ENCODE measurements at places on chromosomes 16 and 17.

DNA sequence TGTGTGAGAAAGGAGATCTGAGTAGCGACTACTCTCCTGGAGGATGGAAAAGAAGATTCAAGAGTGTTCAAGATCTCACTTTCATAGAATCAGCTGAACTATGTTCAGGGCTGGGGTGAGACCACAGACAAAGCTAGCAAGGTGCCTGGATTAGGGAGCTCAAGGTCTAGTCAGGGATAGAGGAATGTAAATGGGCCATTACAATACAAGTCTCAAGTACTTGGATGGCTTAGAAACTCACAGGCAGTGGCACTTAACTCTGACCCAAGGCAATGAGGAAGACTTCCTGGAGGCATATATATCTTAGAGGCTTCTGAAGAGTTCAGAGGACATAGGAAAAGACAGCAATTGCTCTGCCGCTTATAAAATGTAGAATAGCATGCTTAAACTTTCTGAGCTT is 184.9 kb upstream of the CDH11 start:
- no peak for DNase-seq

DNA sequence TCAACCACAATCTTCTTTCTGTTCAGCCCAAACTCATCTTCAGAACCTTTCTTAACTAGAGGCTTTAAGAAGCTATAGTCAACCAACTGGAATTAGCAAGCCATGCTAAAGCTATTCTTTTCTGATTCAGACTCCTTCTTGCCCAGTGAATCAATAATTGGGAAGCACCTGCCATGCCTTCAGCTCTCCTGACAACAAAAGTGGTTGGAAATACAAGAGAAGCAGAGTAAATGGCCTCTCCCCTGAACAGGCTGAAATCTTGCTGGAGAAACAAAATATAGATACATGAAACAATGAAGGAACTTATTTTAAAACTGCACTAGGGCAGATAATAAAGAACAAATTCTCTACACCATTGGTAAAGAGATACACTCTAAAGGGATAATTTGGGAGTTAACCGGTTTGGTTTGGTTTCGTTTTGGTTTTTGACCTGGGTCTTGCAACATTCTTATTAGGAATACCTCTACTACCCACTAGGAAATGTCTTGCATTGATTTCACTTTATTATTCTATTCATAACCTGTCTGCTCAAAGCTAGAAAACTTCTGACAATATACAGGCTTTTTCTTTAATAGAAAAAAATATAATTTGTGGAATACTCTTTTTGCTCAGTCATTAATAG is 173.6 kb upstream of the DYNLRB2 start:
- DNase-seq: no peak

DNA sequence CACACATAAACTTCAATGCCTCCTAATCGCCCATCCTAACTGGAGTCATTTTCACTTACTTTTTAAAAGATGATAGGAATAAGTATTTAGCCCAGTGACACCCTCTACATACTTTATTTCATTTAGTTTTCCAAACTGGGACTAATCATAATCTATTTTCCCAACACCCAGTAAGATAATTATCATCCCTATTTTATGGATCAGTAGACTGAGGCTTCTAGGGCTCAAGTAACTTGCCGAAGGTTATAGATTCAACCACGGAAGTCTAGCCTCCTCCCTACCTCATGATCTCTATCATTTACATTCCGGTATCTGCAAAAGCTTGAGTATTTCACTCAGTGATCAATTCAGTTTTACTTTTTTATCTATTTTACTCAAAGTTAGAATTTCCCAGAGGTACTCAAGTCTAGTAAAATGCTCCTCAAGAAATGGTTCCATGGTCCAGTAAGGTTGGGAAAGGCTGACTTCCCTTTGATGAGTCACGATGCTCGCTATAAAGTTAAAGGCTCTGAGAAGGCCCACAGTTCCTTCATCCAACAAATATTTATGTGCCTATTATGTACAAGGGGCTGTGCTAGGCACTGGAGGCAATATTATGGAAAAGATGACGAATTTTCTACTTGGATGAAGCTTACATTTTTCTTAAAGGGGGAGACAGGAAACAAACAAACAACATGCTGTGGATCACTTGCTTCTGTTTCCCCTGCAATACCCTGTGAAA is 75.1 kb downstream of the TOX3 start:
- DNase-seq: no peak

DNA sequence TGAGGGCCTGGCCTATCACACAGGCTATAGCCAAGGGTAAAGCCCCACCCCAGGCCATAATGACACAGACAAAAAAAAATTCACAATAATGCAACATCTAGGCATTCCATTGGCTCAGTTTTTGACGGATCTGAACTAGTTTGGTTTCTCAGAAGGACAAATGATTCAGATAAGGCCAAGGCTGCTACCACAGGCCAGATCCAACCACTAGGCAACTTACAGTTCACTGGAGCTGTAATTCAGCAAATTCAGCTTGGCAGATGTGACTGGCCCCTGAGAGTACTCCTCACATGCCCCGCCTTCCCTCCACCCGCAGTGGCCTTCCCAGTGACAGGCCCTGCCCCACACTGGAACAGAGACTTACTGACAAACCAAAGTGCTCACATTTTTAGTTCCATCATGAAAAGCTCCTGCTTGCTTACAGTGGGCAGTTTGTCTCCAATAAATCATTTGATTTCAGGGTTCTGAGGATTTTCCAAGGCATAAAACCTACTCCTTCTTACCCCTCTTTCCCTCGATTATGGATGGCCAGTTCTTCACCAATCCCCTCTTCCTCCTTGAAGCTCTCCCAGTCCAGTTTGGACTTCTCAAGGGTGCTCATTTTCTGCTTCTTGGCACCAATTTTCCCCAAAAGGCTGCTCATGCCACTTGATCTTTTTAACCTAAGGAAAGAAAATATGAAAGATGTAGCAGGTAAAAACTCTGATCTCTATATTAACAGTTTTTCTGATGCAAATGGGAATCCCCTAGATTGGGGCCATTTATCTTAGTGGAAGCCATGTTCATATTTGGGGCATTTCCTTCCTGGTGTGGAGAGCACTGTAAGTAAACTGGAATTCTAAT is 53.3 kb upstream of the BCAR1 start:
- no peak for DNase-seq

DNA sequence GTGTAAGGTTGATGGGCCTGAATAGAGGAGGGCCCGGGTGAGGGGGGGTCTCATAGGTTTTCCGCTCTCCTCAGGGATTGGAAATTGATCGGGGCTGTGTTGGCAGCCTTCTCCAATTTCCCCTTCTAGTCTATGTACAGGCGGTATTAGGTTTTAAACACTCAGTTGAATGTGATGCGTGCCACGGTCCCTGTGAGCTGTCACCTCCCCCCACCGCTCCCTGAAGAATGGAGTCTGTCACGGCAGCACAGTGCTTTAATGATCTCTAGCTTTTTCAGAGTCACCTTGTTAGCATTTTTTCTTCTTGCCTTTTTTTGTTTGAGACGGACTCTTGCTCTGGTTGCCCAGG is 800 bp downstream of the COX4I1 start:
- DNase-seq: no peak

DNA sequence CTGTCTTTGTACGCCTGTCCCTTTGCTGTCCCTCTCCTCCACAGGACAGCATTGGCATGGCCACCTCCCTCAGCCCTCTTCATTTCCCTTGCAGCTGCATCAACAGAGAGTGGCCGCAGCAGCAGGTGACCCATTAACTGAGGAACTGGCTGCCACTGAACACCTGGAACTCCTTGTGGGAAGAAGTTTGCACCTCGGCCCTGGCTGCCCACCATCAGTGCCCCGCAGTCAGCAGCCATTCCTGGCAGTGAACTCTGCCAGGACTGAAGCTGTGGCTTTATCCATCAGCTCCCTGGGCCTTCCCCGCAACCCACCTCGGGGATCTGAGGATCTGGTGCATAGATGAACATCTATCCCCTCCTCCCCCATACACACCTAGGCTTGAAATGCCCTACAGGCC is 13.1 kb upstream of the RNF135 start:
- no peak for DNase-seq

DNA sequence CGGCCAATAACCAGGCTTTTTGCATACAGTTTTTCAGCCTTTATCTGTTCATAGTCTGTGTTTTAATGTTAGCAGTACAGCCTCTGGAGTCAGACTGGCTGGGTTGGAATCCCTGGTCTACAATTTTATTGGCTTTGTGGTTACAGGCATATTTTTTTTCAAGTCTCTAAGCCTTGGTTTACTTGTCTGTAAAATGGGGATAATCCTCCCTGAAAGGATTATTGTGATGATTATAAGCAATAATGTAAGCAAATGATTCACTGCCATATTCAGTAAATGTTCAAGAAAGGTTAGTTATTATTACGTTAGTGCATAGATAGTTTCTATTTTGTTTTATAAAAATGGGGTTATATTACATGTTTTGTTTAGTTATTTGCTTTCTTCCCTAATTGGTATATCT is 15.7 kb downstream of the COX10 start:
- DNase-seq: no peak

DNA sequence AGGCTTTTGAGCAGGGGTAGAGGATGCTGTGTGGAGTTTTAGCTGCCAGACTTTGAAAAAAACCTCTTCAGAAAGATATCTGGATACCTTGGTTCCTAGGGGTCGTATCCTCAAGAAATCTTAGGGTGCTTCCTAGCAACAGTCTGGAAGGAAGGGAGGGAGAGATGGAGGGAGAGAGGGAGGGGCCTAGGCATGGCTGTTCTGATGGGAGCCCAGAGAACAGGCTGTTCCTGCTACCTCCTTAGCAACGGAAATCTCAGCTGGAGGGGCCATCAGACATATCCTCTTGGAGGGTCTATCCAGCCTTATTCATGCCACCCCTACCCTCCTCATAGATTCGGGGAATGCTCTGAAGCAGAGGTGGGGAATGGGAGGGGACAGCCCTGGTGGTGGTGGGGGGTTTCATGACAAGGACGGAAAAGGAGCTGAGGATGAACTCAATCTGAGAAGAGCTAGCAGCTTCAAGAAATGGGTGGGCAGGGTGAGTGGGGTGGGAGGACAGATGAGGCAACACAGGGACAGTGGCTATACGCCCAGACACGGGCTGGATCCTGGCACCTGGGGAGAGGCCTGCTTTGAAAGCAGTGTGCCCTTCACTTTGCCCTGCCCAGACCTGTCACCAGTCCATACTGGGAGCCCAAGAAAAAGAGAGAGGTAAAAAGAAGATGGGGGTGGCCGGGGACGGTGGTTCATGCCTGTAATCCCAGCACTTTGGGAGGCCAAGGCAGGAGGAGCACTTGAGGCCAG is 2.9 kb upstream of the THRA start:
- DNase-seq: no peak

DNA sequence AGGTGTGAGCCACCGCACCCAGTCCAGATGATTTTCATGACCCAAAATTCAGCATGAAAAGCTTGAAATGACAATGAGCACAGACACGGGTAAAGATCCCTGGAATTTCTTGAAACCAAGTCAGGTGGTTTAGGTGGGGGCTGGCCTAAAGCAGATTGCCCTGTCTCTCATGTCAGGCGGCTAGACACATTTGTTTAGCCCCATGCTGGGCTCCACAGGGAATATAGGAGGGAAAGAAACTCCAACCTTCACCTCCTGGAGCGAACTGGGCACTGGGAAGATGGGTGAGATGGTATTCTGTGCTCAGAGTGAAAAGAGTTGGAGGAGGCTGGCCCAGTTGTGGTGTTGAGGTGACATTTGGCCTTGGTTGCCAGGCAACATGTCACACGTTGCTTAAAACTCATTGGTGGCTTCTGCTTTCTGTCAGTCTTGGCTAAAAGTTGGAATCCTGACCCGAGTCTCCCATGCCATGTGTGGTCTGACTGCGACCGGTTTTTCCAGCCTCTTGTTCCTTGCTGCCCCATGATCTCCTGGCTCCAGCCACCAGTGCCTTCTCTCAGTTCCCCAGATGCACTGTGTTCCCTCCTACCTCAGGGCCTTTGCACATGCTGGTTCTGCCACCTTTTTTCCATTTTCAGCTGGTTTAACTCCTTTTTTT is 113.7 kb downstream of the ABCC6 start:
- no peak for DNase-seq

- no peak for DNase-seq
These were observed 161.8 kb downstream of the RPTOR start for GRCh38 chr17:80706463-80706867.

- no peak for DNase-seq
These were observed at the start of gene CIBAR2 for GRCh38 chr16:85112364-85112763. TSS of gene CIBAR2 (minus strand) at chr16:85112472. CDS start at chr16:85112352, 120 bp downstream.

- DNase-seq: no peak
These were observed 6.1 kb upstream of the CDR2 start for GRCh38 chr16:22380529-22380928.

- no peak for DNase-seq
These were observed 89.2 kb downstream of the SPECC1 start for GRCh38 chr17:20098314-20098713.

- DNase-seq: no peak
These were observed 42.5 kb downstream of the ERN1 start for GRCh38 chr17:64087252-64088005.

DNA sequence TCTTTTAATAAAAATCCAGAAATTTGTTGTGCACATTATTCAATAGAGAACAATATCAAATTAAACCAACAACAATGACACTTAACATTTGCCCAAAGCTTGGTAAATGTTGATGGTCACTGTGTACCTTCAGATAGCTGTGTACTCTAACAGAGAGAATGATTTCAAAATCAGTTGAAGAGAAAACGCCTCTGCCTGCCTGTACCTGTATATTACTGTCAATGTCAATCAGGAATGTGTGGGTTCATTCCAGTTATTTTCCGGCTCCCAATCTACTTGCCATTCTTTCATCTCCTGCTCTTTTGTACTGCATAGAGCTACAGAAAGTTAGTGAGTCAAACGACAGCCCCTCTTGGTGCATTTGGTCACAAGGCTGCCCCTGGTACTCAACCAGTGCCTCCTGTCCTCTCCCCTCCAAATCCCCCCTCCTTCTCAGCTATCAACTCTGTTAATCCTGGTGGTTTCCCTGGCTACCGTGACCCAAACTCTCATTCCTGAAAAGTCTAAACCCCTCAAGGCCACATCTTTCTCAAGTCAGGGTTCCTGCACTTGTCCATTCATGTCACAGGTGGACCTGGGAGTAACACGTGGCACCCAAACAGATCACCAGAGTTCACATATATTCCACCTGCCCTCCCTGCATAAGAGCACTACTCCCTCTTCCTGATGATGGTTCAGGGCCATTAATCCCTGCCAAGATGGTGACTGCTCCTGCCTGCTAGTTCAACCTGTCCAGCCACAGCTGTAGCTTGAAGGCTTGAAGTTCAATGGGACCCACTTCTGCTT is 13.6 kb upstream of the ARL4D start:
- no peak for DNase-seq

DNA sequence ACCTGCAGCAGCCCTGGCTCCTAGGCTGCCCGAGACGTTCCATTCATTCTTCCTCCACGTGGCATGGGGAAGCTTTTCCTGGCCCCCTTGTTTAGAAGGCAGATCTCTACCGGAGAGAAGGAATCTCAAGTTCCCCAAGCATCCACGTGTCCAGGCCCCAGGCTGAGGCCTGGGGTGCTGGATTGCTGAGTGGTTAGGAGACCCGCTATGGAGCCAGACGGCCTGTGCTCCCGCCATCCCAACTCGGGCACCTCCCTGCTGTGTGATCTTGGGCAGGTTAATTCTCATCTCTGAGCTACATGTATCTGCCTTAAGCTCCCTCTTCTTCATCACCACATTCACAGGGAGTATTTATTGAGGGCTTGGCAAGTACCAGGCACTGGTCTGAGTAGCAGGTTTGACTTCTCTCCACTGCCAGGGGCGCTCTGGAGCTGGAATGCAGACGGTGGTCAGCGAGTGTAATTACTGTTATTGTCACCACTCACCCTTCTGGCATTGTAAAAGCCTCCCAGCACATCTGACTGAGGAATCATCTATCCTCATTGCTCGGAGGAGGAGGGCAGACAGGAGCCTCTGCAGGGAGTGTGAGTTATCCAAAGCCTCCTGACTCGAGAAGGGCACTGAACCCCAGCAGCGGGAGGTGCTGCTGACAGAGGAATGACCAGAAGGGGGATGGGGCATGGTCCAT is 1.1 kb upstream of the ADGRG1 start:
- peak; percentile 30 for DNase-seq

All from anterior cingulate cortex (tissue), 58 donors.